Fibroblast of villous mesenchyme (primary cell): ENCODE measurements at places on chromosomes 16 and 17. TPM values are rescaled to one million over a fixed set of nuclear protein-coding genes. Genes with fewer than 3 reads are reported as not detected.

ZSCAN10 gene
- under 0.01 TPM in 1 of 2 replicates, not detected in the other for total RNA-seq

- DNase-seq: no peak
Observed at GRCh38 chr17:68341482-68341881, 50.2 kb downstream of the ARSG start.

DNA sequence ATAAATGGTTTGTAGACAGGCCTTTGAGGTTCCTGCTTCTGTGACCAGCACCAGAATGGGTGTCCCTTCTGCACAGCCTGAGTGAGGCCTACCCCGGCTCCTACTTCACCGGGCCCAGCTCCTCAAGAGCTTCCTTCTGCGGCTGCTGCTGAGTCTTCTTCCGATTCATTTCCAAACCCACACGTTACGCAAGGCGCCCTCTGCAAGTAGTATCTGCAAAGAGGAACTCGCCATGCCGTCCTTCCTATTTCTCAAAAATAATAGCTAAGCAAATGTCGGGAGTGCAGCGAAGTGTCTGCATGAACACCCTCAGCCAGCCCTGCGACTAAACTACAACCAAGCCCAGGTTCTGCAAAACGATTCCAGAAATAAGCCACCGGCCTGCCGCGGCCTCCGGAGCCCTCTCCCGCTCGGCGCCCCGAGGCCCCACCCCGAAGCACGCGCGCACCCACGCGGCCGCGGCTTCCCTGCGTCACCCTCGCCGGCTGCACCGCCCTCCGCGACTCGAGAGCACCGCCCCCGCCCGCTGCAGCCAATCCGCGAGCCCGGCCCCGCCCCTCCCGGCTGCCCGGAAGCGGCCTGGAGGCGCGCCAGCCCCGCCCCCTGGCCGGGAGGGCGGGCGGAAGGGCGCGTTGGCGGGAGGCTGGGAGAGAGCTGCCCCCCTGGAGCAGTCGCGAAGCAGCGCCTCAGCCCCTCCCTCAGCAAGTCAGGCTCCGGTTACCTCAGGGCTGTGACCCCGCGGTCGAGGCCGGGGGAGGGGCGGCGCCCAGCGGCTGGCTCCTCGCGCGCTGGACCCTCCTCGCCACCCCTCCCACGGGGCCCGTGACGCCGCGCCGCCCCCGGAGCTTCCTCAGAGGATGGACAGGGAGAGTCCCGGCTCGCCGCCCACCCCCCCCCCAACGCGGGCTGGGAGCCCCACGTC, 8.3 kb downstream of the MNT start:
- peak; percentile 96 for DNase-seq

GRCh38 chr16:50791522-50791921, 49.6 kb downstream of the CYLD start:
- DNase-seq: no peak

DNA sequence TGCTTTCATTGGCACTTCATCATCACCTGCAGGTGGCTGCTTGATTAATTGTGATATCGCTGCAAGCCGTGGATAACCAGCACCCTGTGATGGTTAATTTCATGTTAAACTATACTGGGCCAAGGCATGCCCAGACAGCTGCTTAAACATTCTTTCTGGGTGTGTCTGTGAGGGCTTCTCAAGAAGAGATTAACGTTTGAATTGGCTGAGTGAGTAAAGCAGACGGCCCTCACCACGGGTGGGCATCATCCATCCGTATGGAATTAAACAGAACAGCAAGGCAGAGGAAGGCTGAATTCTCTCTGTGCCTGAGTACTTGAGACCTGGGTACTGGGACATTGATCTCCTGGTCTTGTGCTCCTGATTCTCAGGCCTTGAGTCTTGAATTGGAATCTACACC, 7.1 kb upstream of the ZNF213 start:
- DNase-seq: no peak

DNA sequence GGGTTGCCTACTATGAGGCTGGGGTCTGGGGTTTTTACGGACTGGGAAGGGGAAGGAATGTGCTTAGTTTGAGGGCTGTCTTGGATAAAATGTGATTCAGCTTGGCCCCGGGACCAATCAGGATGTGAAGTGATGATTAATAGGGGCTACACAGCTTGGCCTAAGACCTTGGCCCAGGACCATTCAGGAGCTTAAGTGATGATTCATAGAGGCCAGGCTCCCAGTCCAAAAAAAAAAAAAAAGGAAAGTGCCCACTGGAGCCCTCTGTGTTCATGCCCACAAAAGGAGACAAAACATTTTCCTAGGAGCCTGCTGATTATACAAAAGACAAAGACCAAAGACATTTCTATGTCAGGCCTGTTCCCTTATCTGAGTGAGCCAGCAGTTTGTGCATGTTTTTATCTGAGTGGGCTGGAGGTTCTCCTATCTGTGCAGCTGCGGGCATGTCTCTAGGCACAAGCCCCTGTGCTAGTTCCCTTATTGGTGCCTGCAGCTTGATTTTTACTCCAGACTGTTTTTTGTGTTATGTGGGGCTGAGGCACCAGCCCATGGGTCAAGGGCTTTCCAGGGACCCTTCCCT, 898.2 kb upstream of the GOT2 start:
- peak; percentile 22 for DNase-seq

DNA sequence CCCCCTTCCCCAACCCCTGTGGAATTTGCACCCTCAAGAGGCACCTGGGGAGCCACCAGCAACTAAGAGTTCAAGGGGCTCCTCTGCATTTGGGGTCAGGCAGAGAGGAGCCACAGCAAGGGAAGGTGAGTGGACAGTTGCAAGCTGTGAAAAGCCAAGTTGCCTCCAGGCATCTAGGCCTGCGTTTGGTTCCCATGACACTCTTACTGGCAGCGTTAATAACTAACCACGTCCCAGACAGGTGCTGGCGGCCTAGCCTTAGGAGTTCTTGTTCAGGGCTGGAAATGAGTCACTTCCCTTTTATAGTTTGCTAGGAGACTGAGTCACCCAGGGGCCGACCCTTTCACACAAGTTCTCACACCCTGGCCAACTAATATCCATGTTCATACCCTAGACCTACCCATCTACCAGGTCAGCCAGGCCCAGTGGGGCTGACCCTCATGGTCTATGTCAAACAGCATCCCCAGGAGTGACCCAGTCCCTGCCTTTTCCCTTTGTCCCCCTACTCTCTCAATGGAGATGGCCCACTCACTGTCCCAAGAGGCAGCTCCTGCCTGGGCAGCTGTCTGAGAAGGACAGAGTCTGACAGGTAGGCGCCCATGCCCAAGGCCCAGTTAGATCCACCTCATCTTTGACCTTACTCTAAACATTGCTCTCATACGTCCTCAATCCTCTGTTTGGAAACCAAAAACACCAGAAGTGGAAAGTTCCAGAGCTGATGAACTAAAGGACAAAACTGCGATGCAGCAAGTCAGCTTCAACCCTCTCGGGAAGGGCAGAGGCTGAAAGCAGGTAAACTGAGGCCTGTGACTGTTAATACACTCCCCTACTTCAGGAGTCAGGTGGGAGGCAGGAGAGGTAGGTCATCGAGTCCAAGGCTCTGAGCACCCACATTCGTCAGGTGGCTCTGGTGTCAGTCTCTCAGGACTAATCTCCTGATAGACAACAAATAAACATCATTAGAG, 300.6 kb downstream of the SOX9 start:
- DNase-seq: peak; percentile 94

DNA sequence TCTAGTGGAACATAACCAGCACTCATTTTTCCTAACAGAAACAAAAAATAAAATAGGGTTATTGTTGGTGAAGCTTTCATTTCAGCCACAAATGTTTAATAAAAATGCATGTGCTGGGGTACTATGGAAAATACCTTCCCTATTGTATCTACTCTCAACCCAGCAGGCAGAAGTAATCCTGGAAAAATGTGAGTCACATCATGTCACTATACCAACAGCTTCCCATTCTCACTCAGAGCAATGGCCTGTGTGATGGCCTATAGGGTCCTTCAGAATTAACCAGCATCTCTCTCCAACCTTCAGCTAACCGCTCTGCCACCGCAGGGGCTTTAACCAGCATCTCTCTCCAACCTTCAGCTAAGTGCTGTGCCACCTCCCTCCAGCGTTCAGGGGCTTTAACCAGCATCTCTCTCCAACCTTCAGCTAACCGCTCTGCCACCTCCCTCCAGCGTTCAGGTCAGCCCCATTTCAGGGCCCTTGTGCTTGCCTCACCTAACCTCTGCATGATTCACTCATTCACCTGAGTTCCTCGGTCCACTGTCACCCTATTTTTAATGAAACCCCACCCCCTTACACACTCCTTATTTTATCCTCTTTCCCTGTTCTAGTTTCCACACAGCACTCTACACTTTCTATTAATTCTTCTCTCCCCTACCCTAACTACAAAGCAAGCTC, 34.0 kb downstream of the UBE2G1 start:
- DNase-seq: no peak

- no peak for DNase-seq
Observed at GRCh38 chr17:1880851-1881630, 51.2 kb downstream of the RPA1 start.
